ENCODE measurements at places on chromosomes 7 and 10. TPM values are rescaled to one million over a fixed set of nuclear protein-coding genes. Genes with fewer than 3 reads are reported as not detected.

SNCG gene
- total RNA-seq = 53.1 TPM

CARD11 gene
- 0.68 TPM for total RNA-seq

ACTL6B gene
- not detected for total RNA-seq

CHAT gene
- not detected for total RNA-seq

ZNF853 gene
- total RNA-seq = 6.3 TPM

PNLIP gene
- total RNA-seq = not detected

GPR26 gene
- total RNA-seq = not detected

ZFAND2A gene
- total RNA-seq = 20.2 TPM

CXCL12 gene
- 4.9 TPM for total RNA-seq

ITGB8 gene
- total RNA-seq = 43.2 TPM

EVX1 gene
- total RNA-seq = not detected

MALSU1 gene
- 33.3 TPM for total RNA-seq

TUBAL3 gene
- total RNA-seq = not detected

LBX1 gene
- total RNA-seq = not detected

PTEN gene
- total RNA-seq = 69.8 TPM

RNF32 gene
- 0.30 TPM for total RNA-seq

RGR gene
- 0.08 TPM for total RNA-seq

WEE2 gene
- not detected for total RNA-seq

ACBD7 gene
- not detected for total RNA-seq

ANKRD61 gene
- not detected for total RNA-seq

LAMB1 gene
- 46.3 TPM for total RNA-seq

TMEM229A gene
- not detected for total RNA-seq

TRIM73 gene
- 1.2 TPM for total RNA-seq

WDR86 gene
- total RNA-seq = 1.4 TPM

OPN4 gene
- 0.80 TPM for total RNA-seq

PRF1 gene
- total RNA-seq = 0.36 TPM

MYL10 gene
- total RNA-seq = not detected

SYT15 gene
- 0.55 TPM for total RNA-seq

AVPI1 gene
- total RNA-seq = 147 TPM

Measured in lower leg skin (tissue), 4 donors.